ENCODE measurements at places on chromosomes 6 and 20.

- no peak for DNase-seq
Measured at GRCh38 chr6:135181333-135182070, 394 bp downstream of the MYB start.

DNA sequence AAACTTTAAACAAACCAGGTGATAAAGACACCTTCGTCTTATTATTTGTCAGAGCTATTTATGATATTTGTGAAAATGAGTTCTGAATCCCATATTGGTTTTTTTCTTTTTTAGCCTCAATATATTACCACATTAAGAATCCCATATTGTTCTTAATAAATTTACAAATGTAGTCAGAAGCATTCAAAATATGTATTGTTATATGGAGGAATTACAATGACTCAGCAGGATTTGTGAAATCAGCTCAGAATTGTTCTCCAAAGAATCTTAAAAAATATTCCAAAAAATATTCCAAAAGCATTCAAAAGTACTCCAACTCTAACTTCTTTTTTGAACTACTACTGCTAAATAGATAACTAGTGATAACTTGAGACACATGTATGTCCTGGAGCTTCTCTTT lies 6.5 kb upstream of the ZNF343 start:
- no peak for DNase-seq

DNA sequence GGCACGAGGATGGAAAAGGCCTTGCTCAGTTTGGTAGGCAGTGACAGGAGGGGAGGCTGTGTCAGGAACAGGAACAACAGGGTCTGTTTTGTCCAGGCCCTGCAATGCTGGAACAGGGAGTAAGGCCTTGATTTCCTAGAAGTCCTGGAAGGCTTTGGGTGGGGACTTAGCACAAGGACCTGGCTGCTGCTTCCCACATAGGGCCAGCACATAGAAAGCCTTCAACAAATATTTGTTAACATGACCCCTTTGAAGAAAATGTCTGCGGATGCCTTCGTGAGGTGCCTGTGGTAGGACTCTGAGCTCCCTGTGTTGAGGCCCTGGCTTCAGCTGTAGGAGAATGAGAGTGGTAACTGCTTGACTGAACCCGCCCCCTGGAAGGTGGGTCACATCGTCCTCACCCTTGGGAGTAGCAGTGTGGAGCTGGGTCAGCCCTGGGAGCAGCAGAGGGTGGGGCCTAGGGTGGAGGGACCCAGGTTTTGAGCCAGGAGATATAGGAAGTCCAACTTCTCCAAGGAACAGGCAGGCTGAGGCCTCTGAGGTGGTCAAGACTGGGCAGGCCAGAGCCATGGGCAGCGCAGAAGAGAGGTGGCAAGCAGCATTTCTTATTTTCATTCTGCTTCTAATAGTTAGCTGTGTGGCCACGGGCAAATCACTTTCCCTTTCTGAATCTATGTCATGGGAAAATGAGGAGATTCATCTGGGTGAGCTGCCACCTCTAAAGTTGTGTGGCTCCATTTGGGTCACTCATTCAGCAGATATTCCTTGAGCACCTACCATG lies 50.0 kb downstream of the CNBD2 start:
- no peak for DNase-seq

GRCh38 chr6:156949376-156949775 lies 172.2 kb downstream of the ARID1B start:
- no peak for DNase-seq

DNA sequence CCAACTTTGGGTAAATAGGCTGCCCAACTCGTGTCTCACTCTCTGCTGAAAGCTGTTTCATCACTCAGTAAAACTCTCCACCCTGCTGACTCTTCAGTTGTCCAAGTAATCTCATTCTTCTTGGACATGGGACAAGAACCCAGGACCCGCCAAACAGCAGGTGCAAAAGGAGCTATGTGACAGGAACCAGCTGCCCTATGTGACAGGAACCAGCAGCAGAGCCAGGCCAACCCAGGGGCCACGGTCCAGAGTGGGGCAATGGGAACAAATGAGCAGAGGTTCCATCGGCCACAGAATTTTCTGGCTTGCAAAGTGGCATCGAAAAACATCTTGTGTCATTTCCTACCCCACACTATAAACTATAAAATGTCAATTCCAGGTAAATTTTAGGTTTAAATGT lies 56.5 kb downstream of the MOXD1 start:
- no peak for DNase-seq

GRCh38 chr6:36856277-36856676 lies 17.0 kb upstream of the CPNE5 start:
- no peak for DNase-seq

- DNase-seq = no peak
Measured at GRCh38 chr6:159038914-159039884, 5.6 kb downstream of the TAGAP start.

- no peak for DNase-seq
Measured at GRCh38 chr6:165545806-165546205, 117.2 kb downstream of the PDE10A start.

- no peak for DNase-seq
Measured at GRCh38 chr6:26335631-26336323, 29.2 kb upstream of the BTN3A2 start.

DNA sequence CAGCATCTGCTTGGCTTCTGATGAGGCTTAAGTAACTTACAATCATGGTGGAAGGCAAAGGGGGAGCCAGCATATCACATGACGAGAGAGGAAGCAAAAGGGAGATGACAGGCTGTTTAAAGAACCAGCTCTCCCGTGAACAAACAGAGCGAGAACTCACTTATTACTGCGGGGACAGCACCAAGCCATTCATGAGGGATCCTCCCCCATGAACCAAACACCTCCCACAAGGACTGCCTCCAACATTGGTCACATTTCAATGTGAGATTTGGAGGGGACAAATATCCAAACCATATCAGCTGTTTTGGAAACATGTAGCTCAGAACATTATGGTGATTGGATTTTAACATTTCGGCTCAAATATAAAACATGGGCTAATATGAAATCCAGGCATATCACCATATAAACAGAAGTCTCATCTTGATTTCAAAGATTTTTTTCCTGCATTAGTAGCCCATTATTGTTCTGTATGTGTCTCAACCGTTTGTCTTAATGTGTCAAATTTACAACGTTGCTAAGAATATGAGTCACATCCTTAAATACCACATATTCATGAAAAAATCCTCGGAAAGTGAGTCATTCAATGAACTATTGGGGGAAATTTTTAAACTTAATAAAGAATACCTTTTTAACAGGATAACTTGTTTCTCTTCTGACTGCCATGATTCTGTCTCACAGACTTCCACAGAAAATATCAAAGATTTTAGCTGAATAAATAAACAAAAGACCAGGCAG lies 894.3 kb downstream of the TFAP2A start:
- DNase-seq = no peak

DNA sequence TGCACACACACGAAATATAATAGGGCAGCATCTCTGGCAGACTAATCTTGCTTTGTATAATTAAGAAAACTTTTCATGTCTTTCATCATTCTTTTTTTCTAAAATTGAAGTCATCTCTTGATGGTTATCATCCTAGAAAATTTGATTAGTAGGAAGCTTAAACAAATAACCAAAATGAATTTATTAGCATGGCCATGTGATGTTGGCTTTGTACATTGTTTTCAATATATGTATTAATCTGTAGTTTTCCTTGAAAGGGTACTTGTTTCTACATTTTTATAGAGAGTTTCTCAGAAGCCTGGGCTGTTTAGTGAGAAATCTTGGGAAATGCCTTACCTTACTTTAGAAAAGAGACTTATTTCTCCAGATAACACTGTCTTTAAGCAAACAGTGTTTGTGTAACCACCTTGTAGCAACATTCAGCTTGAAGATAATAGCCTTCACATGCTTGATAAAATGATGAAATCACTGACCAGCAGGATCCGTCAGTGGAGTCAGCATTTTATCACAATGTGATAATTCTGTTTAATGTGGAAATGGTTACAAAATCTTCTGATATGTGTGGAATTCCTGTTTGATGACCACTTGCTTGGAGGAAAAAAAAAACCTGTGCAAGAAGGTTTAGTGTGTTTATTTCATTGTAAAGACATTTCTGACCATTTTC lies 147.8 kb downstream of the MACROD2 start:
- DNase-seq = no peak

DNA sequence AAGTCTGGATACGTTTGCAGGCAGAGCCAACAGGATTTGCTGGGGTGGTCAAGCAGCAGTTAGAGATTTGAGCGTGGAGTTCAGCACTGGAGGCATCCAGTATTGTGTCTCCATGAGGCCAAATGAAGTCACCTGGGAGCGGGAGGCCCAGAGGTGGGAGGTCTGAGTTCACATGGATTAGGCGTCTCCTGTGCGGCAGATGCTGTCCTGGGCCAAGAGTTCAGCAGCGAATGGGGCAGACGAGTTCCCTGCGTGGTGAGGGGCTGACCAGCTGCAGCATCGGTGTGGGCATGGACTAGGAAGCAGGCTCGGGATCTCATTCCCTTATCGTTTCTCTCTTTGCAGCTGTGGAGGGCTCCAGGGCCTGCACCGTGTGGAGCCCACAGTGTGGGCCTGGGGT lies 66.2 kb downstream of the BCAS4 start:
- DNase-seq = no peak

DNA sequence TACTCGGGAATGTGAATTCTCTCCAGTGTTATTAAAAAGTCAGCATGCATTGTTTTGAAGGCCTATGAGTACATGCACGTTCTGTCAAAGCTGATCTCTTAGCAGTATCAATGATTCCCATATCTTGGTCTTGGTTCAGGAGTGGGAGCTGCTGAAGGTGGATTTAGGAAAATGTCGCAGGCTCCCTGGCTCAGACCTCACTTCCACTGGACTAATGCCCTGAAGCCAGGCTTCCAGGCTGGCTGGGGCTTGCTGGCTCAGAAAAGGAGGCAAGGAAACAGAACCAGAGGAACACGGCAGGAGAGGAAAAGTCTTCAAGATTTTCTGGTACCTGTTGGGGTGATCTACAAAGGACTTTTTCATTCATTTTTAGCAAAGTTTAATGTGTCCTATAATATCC lies 81.6 kb downstream of the OLIG3 start:
- no peak for DNase-seq

DNA sequence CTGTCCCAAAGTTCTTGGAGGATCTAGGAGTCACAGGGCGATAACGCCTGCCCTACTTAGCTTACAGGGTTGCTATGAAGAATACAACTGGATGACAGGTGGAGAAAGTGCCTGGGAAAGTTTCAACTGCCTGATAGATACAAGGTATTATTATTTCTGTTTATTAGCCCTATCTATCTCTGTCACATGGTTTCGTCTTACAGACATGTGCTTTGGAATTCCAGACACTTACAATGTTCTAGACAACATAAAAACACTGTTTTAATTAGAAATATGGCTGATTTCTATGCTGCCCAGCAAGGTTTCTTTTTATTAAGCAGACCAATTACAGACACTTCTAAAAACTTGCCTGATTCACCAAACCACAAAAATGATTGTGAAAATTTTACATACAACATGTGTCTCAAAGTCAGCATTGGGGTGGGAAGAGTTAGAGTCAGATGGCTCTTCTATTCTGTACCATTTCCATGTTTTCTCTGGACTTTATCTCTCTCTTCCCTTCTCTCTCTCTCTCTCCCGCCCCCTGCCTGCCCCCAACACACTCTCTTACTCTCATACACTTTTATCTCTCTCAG lies 50.0 kb downstream of the GJA10 start:
- no peak for DNase-seq

GRCh38 chr6:152204591-152204990 lies 397.1 kb downstream of the ESR1 start:
- no peak for DNase-seq

DNA sequence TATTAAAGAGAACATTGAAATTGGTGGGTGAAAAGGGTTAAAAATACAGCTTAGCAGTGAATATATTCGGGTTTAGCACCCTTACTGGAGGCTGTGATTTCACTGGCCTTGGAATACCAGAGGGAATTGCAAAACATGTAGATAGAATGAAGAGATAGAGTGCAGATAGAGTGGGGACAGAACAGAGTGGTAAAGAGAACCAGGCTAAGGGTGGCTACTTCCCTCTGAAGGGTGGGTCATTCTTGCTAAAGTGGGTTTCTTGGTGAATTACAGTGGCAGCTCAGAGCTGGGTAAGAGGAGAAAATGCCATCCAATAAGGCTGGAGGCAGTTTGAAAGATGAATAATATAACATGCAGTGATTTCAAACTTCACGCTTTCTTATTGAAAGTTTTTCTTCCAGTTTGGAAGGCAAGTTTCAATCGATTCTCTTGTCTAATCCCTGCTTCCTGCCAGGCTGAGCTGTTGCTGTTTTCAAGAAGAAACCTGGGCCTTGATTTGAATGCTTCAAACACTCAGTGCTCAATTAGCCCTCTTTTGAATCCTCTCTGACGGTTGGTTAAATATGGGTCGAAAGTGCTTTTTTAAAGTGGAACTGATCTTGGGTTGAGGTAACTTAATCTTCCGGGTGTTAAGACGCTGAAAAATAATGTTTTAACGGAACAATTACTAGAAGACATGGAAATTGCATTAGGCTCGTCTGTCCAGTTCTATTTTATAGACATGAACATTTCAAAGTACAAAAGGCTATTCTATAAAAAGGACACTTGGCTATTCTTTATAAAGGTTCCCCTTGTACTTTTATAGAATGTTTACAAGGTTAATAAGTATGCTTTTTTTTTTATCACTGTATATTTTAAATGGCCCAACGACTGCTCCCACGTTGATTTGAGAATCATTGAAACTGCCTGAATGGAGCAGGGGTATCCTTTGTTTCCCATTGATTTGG lies 203.3 kb downstream of the BCAS1 start:
- DNase-seq = no peak

DNA sequence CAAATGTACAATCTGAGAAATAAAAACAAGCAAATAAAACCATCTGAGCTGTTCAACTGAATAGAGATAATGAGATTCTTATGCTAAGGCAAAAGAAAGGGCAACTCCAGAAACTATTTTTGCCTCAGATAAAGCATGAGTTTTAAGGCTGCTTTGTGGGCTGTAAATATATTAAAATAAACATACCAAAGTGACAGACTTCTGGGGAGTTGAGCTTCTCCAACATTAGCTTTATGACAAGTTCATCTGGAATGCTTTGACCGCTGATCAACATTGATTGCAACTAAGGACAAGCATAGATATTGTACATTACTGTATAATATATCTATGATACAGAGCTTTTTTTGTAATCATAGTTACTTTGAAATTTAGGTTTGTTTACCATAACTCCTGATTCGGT lies 19.3 kb downstream of the AK9 start:
- no peak for DNase-seq

- DNase-seq = no peak
Measured at GRCh38 chr6:72894091-72894490, 272.2 kb downstream of the KCNQ5 start.

DNA sequence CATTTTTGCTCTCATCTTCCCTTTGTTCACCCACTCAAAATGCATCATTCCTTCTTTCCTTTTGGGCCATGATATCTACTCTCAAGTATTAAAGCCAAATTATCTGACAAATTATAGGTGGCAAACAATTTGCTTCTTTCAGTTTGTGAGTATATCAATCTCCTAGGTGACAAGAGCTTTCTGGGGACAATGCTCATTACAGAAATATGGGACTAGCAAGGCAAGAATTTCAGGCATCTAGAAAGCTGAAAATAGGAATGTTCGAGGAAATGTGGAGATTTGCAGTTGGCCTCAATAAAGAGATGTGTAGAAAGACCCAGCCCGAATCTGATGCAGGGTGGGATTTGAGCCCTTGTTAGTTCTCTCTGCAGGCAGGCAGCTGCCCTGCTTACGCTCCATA lies 71.8 kb downstream of the ALDH8A1 start:
- no peak for DNase-seq
